ENCODE measurements at places on chromosomes 6 and 20.

DNA sequence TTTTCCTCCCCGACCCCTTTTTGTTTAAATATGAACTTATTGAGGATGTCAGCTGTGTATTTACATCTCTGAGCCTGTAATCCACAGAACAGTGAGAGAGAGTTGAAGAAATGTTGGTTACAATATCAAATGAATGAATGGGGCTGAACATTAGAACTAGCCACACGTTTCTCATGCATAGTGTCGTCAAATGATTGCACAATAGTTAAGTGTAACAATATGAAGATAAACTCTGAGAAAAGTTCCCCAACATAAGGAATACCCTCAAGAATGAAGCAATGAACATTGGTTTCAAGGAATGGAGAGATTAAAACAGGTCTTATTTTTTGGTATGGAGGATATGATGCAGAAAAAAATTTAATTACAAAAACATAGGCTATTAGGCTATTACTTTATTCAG lies 100.5 kb upstream of the DTNBP1 start:
- DNase-seq = no peak

DNA sequence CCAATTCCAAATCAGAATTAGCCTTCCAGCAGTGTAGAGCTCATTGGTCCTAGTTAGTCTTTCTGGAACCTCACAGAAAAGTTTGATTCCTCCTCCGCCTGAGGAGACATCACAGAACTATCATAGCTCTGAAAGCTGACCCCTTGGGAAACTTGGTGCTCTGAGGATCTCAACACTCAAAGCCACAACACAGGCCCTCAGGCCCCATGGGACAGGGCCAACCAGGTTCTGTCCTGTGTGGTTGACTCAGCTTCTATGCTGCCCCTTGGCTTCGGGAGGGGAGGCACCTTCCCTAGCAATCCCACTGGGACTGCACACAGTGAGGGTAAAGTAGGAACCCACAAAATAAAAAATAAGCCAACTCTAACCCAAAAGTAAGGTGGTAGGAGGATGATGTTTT lies 237.5 kb upstream of the ECI2 start:
- DNase-seq = no peak

- no peak for DNase-seq
Measured at GRCh38 chr6:22873513-22874136, 304.3 kb downstream of the HDGFL1 start.

GRCh38 chr6:43671011-43671800 lies 16.4 kb downstream of the MRPS18A start:
- no peak for DNase-seq

DNA sequence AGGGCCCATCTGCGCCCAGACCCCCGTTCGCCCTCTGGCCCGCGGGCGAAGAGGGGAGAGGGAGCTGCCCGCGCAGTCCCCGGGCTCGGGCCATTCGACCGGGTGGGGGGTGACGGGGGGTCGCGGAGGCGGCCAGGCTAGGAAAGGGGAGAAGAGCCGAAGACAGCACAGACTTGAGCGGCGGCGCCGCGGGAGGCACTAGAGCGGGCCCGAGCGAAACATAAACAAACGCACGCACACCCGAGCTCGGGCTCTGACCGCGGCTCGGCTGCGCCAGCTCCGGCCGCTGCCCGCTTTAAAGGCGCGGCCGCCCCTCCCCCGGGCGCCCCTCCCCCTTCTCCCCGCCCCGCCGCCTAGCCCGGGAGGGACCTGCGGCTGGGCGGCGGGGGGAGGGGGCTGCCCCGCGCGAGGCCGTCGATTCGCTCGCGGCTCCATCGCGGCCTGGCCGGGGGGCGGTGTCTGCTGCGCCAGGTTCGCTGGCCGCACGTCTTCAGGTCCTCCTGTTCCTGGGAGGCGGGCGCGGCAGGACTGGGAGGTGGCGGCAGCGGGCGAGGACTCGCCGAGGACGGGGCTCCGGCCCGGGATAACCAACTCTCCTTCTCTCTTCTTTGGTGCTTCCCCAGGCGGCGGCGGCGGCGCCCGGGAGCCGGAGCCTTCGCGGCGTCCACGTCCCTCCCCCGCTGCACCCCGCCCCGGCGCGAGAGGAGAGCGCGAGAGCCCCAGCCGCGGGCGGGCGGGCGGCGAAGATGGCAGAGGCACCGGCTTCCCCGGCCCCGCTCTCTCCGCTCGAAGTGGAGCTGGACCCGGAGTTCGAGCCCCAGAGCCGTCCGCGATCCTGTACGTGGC lies at the start of gene FOXO3:
Gene FOXO3, plus strand, starts transcription at position 455 of the 846 bp plus-strand sequence. Its CDS starts 292 bp downstream, at position 747.
- peak; percentile 92 for DNase-seq

GRCh38 chr6:67300430-67301040 lies 1334.5 kb upstream of the ADGRB3 start:
- no peak for DNase-seq

GRCh38 chr6:113184736-113185135 lies 672.4 kb upstream of the MARCKS start:
- no peak for DNase-seq

GRCh38 chr20:62643521-62644043 lies 1.3 kb downstream of the SLCO4A1 start:
- DNase-seq = no peak

DNA sequence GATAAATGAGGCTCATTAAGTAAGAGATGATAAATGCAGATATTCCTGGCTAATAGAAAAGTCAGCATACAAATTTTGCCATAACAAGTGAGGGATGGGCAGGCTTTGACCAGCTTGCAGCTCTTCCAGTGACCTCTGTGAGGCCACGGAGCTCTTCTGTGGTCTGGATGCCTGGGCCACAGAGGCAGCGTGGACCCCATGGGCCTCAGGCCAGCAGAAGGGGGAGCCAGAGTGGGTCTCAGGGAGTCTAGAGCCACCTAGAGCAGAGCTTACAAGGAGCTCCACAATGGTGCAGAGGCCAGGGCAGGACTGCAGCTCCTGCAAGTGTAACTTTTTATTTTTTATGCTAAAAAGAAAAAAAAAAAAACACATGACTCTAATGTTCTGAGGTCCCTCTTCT lies 165.1 kb downstream of the ARID1B start:
- no peak for DNase-seq

- DNase-seq = no peak
Measured at GRCh38 chr6:39056681-39057080, 8.1 kb downstream of the GLP1R start.

- no peak for DNase-seq
Measured at GRCh38 chr6:167799033-167799821, 27.5 kb upstream of the AFDN start.

GRCh38 chr6:88492824-88493223 lies 326.7 kb upstream of the CNR1 start:
- no peak for DNase-seq

- no peak for DNase-seq
Measured at GRCh38 chr20:5279661-5280060, 37.1 kb downstream of the PROKR2 start.

DNA sequence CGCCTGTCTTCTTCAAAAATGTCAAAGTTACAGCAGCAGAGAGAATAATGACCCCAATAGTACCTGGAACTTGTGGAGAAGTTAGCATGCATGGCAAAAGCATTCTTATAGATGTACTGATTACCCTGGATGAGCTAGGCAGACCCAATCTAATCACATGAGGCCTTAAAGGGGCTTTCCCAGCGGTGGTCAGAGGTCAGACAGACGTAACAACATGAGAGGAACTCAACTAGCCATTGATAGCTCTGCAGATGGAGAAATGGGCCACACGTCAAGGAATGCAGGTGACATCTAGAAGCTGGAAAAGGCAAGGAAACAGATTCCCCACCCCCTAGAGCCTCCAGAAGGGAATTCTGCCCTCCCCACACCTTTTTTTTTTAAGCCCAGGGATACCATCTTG lies 156.8 kb upstream of the ARID1B start:
- no peak for DNase-seq

GRCh38 chr6:31559958-31560696 lies 12.0 kb upstream of the LTA start:
- peak; percentile 72 for DNase-seq

DNA sequence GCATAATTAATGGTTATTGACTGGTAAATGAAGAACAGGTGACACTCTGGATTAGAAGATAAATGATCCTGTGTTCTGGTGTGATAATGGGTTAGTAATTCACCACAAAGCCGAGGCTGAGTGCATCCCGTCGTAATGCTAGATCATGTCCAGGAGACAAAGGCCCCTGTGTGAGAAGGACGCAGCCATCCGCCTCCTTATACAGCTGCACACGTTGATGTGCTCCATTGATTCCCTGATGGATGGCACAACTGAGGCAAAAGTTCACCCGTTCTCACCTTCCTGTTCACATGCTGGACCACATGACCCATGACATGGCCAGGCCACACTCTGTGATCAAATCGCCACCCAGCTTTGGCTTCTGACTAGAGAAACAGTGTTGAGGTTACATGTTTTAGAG lies 136.1 kb downstream of the FOXC1 start:
- no peak for DNase-seq

DNA sequence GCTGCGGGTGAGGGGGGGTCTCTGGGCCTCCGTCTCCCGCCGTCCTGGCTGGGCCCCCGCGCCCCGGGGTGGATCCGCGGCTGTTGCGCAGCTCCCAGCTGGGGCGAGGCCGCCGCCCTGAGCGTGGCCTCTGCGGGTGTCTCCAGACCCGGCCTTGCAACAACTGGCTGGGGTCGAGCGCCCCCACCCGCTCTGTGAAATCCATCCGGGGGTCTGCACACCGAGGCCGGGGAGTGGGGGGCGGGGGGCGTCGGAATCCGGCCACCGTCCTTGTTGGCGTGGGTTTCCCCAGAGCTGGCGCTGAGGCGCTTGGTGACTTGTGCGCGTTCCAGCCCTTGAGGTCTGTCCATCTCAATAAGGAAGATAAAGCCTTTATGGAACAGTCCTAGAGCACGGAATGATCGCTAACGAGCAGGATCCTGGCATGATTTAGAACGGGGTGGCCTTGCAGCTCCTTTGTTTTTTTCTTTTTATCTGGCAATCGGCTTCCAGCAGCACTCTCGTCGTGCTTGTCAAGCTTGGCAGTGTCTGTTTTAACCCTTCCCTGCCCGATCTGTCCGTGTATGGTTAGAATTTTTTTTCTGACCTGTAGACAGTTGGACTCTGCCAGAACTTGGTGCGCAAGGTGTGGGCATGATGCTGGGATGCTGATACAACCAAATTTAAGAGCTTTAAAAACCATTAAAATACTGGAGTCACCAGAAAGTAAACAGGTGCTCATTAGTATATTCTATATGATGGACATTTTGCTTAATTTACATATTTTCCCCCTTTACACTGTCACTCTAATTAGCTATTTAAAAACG lies 675 bp downstream of the DSTN start:
- no peak for DNase-seq

DNA sequence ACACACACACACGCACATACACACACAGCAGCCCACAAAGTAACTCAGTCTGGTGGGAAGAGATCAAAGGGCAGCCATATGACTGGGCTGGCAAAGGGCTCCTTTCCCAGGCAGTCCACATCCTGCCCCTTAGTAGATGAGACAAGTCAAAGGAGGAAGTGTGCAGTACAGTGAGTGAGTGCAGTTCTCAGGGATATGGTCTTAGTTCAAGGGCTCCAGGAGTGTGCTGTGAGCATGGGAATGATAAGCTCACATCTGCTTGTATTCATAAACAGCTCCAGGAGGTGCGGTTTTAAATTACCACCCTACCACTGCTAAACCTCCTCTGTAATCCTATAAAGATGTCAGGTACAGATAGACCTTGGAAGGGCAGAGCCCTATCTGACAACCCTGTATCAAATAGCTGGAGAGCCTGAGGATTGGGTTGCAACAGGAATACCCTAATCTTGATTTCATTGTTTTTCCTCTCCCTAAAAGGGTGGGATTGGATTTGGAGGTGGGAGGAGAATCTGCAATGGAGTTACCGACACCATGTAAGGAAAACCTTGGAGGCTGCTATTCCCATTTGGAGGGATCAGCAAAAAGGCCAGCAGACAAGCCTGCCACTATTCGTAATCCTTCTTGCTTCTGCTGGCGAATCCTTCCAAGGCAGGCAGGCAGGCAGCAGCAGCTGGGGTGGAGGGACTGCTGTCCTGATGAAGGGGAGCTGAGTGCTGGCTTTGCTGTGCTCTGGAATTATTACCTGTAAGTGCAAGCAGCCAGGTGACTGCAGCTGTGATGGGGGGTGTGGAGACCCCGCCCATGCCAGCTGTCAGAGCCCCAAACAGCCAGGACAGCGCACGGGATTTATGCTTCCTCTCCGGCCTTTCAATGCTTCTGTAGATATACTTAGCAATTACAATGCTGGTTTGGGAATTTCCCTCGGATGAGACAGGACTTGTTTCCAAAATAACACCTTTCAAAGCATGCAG lies 342.7 kb downstream of the PRL start:
- peak; percentile 31 for DNase-seq

- no peak for DNase-seq
Measured at GRCh38 chr20:4180356-4180755, 165.0 kb upstream of the RNF24 start.

All from hepatic stellate cell (primary cell).